HS-5 (cell line): ENCODE measurements at places on chromosomes 4 and X.

DNA sequence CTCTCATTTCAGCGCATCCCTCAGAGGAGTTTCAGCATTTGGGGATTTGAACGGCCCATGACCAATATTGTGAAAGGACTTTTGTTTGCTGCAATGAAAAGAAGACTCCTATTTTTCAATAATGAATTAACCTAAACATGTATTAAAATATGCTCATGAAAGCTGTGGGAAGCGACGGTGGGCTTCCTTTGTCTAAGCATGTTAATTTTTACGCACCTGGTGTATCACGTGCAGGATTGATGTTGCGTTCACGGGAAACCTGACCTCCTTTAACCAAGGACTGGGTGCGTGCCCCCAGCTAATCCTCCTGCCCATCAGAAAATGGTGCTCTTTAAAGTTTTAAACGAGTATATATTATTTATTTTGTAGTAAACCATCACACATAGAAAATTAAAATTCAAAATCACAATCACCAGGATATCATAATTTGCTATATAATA, 590 bp upstream of the CCDC110 start:
- DNase-seq, result no peak

- DNase-seq, result no peak
Observed at GRCh38 chrX:54710920-54711319, 87.1 kb downstream of the ITIH6 start.

DNA sequence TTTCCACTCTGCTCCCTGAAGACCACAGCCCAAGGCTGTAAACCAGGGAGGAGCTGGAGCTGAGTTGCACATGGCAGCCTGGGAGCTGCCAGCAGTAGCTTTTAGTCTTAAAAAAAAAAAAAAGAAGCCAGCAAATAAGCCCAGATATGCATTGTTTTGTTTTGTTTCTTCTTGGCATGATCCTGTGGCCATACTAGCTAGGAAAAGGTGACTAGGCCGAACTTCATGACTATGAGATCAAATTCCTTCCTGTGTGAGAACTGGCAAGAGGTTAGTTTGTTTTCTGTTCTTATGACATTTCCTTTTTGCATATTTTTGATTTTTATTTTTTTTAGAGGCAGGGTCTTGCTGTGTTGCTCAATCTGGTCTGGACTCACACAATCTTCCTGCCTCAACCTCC, 323.3 kb downstream of the DCTD start:
- no peak for DNase-seq

DNA sequence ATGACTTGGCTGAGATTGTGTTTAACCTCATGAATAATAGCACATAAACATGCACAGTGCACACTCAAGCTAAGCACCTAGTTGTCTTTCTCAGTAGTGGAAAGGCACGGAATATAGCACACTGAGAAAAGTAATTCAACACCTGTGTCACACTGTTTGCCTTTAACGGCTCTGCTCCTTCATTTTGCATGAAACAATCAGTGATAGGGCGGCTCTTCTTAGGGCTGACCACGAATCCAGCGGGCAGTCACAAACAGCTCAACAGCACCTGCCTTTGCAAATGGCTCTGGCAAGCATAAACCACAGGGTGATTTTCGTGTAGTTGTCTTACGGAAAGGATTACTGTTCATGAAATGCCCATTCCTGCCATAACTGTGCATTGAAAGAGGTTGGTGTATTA, 954.0 kb upstream of the TENM3 start:
- DNase-seq, result no peak

DNA sequence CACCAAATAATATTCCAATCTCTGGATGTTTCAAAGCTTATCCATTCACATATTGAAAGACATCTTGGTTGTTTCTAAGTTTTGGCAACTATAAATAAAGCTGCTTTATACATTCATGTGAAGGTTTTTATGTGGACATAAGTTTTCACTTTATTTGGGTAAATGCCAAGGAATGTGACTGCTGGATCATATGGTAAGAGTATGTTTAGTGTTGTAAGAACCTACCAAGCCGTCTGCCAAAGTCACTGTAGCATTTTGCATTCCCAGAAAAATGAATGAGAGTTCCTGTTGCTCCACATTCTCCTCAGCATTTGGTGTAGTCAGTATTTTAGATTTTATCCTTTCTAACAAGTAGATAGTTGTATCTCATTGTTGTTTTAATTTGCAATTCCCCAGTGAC, 1047.7 kb downstream of the C4orf33 start:
- DNase-seq, result no peak

- no peak for DNase-seq
Observed at GRCh38 chrX:16042980-16043379, 80.4 kb upstream of the GRPR start.

DNA sequence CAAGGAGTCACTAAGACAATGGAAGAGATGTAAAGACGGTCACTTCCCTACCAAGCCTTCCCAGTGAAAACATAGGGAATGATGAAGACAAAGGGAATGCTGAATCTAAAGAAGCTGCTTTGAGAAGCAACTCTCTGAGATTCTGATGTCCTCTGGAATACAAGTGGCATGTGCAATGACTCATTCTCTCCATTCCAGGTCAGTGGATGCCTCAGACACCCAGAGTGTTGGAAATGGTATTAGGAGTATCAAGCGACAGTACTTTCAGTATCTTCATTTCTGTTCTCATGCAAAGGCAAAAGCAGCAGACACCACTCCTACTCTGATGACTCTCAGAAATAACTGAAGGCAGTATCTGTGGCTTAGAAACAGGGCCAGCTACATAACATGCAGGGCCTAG, 102.6 kb downstream of the FSTL5 start:
- DNase-seq, result no peak

- no peak for DNase-seq
Observed at GRCh38 chrX:72128881-72129280, 2.8 kb downstream of the RTL5 start.

- no peak for DNase-seq
Observed at GRCh38 chr4:141339966-141340365, 119.3 kb downstream of the ZNF330 start.
